ENCODE measurements at places on chromosomes 4 and X. TPM values are rescaled to one million over a fixed set of nuclear protein-coding genes. Genes with fewer than 3 reads are reported as not detected.

GABRB1 gene
- total RNA-seq = not detected

NAT8L gene
- total RNA-seq = 0.55 TPM

MAGEB17 gene
- total RNA-seq = not detected

TCEAL2 gene
- not detected for total RNA-seq

TCP11X2 gene
- not detected for total RNA-seq

RS1 gene
- not detected for total RNA-seq

TMEM255A gene
- 0.09 TPM for total RNA-seq

ERAS gene
- not detected for total RNA-seq

GLOD5 gene
- total RNA-seq = not detected

ACOX3 gene
- 24.9 TPM for total RNA-seq

NPY5R gene
- not detected for total RNA-seq

IL13RA1 gene
- total RNA-seq = 0.59 TPM

SPANXD gene
- total RNA-seq = not detected

EREG gene
- not detected for total RNA-seq

CXorf66 gene
- not detected for total RNA-seq

FAM184B gene
- total RNA-seq = 0.02 TPM

NDST4 gene
- total RNA-seq = not detected

DCLK2 gene
- not detected for total RNA-seq

SULT1B1 gene
- total RNA-seq = 0.20 TPM

GUCY1A1 gene
- total RNA-seq = not detected

SGCB gene
- total RNA-seq = 15.3 TPM

KLF8 gene
- total RNA-seq = 1.4 TPM

F11 gene
- total RNA-seq = not detected

SOWAHB gene
- total RNA-seq = not detected

HTRA3 gene
- total RNA-seq = not detected

ITGB1BP2 gene
- 3.7 TPM for total RNA-seq

MAGEA1 gene
- total RNA-seq = not detected

RHOXF2B gene
- not detected for total RNA-seq

UGT2A1 gene
- not detected for total RNA-seq

SMIM10L2A gene
- 0.48 TPM for total RNA-seq

PPARGC1A gene
- not detected for total RNA-seq

NOX1 gene
- not detected for total RNA-seq

NHS gene
- total RNA-seq = 9.6 TPM

EIF4E gene
- 168 TPM for total RNA-seq

IRAK1 gene
- total RNA-seq = 208 TPM

CLDN24 gene
- total RNA-seq = not detected

CSN2 gene
- not detected for total RNA-seq

SPANXN3 gene
- not detected for total RNA-seq

NAP1L3 gene
- 2.0 TPM for total RNA-seq

MED28 gene
- 51.7 TPM for total RNA-seq
